ENCODE measurements at places on chromosomes 6 and 20.

DNA sequence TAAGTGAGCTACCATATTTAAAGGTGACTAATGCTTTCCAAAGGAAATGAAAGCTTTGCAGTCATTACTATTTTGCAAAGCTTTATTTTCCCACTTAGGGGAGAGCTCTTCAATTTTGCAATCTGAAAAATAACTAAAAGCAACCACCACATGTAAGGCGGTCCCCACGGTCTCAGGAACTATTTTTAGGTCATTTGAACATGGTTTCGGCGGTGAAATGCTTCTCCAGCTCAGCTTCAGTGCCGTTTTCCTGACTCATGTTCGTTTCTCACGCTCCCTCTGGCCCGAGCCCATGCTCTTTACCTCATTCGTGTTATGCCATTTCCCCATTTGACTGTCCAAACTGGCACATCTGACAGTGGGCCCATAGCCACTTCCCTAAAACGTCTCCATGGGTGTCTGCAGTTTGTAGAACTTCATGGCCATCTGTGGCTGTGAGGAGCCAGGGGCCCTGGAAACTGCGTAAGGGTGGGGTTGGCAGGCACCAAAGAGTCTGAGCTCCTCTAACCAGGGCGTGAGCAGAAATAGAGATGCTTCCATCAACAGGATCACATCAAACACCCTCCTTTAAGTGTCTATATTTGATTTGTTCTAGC, 46.5 kb downstream of the ADTRP start:
- DNase-seq = peak; percentile 3

- DNase-seq = no peak
Measured at GRCh38 chr6:111110036-111110435, 22.7 kb downstream of the SLC16A10 start.

DNA sequence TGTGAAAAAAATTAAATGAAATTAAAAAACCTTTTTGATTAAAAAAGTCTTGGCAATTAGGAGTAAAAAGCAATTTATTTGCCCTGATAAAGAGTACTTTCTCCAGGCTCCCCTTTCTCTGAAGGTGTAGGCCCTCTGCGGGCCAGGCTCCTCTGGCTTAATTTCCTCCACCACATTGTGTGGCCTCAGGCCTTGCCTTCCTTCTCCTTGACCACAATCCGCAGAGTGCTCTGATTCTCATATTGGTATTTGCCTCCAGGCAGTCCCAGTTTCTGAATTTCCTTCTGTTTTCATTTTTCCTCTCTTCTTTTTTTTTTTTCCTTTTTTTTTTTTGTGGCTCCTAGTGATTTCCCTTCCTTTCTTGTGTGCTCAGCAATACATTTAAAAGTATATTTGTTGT, 96.4 kb downstream of the AIG1 start:
- no peak for DNase-seq

GRCh38 chr6:41920921-41921711, at the start of the genes BYSL and MED20:
TSS of gene BYSL (plus strand) at chr6:41921499. CDS start at chr6:41921563, 64 bp downstream.
TSS of gene MED20 (minus strand) at chr6:41921139. CDS start at chr6:41921018, 121 bp downstream.
- DNase-seq = peak; percentile 99

GRCh38 chr6:89454300-89454699, 21.3 kb downstream of the ANKRD6 start:
- DNase-seq = no peak

- no peak for DNase-seq
Measured at GRCh38 chr6:156877126-156877863, 100.1 kb downstream of the ARID1B start.

- DNase-seq = no peak
Measured at GRCh38 chr6:84027340-84028181, 6.0 kb upstream of the MRAP2 start.

- no peak for DNase-seq
Measured at GRCh38 chr6:110683241-110683640, 132.0 kb downstream of the CDK19 start.

DNA sequence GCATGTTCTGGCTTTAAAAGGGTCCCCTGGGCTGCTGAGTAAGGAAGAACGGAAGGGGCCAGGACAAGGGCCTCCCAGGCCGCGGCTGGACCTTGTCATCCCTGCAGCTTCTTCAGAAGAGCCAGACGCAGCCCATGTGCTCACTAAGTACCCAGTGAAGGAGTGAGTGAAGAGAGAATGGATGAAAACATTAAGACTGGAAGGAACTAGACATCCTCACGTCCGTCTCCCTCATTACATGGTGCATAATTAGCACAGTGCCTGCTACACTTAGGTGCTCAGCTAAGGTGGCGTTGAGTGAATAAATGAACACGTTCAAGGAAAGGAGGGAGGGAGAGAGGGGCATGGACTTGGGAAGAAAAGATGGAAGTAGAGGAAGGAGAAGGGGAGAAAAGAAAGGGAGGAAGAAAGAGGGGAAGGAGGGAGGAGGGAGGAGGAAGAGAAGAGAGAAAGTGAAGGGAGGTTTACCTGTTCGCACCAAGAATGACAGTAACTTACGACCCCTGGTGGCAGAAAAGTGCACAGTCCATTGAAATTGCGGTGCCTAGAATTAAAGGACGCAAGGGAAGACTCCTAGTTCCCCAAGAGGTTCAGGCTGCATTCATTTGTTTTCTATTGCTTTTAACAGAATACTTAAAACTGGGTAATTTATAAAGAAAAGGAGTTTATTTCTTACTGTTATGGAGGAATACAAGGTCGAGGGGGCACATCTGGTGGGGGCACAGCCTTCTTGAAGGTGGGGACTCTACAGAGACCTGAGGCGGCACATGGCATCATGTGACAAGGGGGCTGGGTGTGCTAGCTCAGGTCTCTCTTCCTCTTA, 8.0 kb downstream of the TP53RK start:
- peak; percentile 24 for DNase-seq

DNA sequence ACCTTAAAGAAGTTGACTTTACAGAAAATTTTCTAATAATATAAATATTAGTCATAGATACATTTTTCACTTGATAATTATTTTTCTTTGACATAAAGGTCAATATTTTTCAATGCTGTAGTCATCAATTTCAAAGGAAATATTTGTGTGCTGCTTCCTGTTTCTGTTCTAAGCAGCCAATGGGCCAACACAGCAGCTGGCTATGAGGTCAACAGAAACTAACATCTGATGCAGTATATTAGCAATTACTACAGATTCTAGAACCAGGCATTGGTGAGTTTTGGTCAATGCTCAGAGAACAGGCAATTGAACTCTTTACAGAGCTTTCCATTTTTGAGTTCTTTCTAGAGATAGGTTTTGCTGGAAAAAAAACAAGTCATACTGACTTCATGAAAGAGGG, 669.6 kb upstream of the NRSN1 start:
- DNase-seq = no peak

DNA sequence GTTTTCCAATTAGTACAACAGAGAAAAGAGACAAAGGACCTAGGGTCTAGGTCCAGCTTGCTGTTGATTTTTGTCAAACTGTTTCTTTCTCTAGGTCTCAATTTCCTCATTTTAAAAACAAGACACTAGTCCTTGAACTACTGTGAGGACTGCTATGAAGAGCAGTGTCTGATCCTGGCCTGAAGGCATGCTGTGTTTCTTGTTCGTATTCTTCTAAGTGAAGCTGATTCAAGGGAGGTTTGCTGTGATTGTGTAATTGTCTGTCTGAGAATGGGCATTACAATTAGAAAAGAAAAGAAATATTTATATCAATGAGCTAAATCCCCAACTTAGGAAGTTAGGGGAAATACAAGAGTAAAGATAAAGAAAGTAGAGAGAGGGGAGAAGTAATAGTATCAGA, 228.2 kb upstream of the SUPT3H start:
- DNase-seq = no peak

DNA sequence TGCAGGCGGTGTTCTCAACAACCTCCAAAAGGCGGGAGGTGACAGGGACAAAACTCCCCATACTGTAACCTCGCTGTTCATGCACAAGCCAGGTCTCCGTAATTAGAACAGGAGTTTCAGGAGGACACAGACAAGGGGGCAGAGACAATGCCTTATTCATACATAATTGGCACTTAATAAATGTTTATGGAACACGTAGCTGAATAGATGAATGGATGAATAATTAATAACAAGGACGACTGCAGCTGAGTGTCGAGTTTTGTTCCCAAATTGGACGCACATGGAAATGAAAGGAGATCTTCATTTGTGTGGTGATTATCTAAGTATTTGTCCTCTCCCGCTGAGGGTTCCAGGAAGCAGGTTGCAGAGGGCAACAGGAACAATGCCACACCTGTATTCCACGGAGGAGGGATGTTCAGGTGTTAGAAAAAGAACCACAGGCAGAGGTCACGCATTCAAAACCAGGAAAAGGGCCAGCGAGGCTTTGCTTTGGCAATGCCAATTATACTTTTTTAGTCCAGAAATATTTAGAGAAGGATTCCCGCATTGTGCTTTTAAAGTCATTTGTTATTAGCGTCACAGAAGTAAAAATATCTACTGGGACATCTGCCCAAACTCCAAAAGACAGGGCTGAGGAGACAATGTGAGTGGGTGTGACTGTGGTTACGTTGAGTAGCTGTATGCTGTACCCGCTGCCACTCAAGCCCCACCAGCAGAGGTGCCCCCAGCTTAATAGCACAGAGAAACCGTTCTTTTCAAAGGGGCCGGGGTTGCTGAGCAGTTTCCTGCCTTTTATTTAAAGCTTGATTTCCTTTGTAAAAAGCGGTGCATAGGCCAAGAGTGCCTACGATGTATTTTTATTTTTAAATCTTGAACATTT, 123.3 kb downstream of the PXDC1 start:
- no peak for DNase-seq

GRCh38 chr6:101167638-101168037, 225.9 kb upstream of the GRIK2 start:
- DNase-seq = no peak

DNA sequence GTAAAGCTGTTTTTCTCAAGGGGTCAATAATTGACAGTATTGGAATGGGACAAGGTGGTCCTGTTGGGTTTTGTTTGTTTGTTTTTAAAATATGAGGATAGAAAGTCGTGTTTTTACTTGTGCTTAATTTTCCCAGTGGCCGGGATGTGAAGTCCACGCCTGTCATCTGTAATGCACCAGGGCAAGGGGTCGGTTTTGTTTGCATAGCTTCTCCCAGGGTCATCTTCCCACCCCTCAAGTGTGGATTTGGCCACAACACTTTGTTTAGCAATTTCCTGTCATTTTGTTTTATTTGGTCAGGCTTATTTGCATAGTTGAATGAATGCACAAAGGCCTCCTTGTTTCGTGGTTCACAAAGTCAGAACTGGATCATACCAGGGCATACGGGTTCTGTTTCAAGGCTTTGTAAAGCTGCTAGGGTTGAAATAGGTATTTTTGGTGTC, 29.8 kb downstream of the SYNJ2 start:
- DNase-seq = peak; percentile 54

DNA sequence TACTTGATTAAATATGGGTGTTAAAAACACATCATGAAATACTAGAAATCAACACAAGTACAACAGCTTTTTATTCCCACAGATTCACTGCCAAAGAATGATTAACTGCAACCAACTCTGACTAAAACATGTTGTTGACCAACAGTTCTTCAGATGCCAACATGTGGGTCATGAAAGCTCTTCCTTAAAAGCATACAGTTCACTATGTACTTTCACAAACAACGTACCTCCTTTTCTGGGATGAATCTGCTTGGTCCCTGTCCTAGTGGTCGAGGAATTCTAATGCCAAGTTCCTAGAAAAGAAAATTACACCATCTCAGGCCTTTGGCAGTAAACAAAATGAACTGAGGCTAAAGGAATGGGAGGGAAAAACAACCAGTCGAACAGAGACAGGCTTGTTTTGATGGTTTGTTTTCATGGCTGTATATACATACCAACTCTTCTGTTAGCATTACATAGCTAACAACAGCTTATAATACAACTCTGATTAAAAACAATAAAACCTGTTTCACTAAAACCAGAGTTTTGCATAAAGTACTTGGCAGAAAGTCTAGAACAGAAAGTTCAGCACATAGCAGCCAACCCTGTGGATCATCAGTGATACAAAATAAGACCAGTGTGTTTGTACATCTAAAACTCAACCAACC, 92.5 kb downstream of the SESN1 start:
- DNase-seq = no peak

DNA sequence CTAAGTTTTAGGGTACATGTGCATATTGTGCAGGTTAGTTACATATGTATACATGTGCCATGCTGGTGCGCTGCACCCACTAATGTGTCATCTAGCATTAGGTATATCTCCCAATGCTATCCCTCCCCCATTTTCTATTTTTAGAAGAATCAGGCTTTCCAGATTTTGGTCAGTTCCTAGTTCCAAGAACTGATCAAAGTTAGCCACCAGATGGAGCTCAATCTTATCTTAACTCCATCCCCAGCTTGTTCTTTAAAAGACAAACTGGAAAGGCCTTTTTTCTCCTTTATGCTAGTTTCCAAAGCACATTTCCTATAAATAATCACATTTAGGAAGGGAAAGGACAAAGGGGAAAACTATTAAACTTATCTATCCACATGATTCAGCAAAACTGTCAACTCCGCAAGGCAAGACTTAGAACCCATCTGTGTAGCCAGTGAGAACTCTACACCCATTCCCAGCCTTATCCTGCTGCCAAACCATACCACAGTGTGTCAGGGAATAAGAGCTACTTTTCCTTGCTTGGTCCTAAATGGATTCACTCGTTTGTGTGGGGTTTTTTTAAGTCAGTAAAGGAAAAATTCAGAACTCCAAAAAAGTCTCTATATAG, 22.8 kb upstream of the KHDC1 start:
- no peak for DNase-seq

GRCh38 chr6:40922281-40922680, 116.7 kb downstream of the UNC5CL start:
- DNase-seq = no peak

DNA sequence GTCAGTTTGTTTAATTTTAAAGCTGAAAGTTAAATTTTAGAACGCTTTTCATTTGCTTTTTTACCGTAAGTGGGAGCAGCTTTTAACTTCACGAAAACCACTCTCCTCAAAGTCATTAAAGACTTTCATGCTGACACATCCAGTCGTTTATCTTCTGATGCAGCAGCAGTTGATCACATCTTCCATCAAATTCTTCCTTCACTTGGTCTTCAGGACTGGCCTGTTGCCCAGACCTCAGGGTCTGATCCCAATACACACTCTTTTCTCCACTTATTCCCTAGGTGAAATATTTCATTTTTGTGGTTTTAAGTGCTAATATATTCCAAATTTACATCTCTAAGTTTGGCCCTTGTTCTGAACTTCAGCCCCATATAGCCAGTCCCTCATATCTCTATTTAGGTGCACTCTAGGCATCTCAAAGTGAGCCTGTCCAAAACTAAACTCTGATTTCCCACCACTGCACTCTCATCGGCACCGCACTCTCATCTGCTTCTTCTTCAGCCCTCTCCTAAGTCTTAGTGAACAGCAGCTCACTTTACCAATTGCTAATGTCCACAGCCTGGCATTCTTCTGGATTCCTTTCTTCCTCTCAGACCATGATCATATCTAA, 20.4 kb downstream of the AFDN start:
- no peak for DNase-seq

DNA sequence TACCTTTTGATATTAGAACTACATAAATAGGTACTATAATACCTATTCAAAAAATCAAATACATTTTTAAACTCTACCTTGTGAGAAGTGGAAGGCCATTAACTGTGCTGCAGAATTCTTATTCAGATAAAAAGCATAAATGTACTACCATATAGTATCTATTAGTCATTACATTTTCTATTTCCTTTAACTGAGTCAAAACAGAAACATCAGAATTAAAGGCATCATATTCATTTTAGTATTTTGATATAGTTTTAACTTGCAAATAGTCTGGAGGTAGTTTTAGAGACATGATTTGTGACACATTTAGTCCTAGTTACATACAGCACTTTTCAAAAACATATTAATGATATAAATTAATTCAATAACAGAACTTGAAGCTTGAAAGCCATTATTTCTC, 39.9 kb upstream of the TAB2 start:
- no peak for DNase-seq

- no peak for DNase-seq
Measured at GRCh38 chr6:25842526-25842925, 10.7 kb upstream of the SLC17A1 start.

Data from nucleus accumbens (tissue), 56 donors.